ENCODE measurements at places on chromosomes 1 and 21.

- no peak for DNase-seq
These were observed 108.1 kb downstream of the CAMTA1 start for GRCh38 chr1:6893388-6893787.

- no peak for DNase-seq
These were observed 25.0 kb downstream of the SZT2 start for GRCh38 chr1:43414634-43415223.

GRCh38 chr1:155636397-155637153 is 26.6 kb downstream of the MSTO1 start:
- no peak for DNase-seq

DNA sequence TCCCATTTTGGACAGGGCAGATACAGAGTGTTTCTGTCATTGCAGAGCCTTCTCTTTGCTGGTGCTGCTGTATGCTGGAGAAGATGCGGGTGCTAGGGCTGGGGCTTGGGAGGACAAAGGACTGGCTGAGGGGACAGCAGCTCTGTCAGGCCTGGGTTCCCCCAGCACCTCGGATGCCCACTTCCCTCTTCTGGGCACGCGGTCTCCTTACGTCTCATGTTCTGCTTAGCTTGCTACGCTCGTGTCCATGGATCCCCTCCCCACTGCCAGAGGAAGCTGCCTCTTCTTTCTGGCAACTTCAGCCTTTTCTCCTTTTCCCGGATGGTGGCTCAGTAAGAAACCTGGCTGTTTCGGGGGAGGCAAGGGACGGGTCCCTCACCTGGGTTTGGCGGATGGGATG is 75.7 kb downstream of the ARHGEF10L start:
- DNase-seq: no peak

DNA sequence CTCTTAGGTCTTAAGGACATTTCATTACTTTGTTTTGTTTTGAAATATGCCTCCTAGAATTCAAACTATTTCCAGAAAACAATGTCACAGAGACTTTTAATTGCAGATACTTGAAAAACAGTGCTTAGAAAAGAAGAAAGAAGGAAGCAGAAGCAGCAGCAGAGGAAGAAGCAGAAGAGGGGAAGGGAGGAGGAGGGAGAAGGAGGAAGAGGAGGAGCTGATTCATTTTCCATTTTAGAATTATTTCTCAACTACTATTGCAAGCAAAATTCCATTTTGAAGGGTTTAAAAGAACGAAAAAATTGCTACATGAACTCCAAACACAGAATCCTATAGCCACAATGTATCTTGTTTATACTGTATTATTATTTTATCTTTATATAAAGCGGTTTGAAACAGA is 13.9 kb downstream of the RC3H1 start:
- DNase-seq: no peak

GRCh38 chr1:147892216-147892615 is 10.4 kb upstream of the GJA8 start:
- no peak for DNase-seq

DNA sequence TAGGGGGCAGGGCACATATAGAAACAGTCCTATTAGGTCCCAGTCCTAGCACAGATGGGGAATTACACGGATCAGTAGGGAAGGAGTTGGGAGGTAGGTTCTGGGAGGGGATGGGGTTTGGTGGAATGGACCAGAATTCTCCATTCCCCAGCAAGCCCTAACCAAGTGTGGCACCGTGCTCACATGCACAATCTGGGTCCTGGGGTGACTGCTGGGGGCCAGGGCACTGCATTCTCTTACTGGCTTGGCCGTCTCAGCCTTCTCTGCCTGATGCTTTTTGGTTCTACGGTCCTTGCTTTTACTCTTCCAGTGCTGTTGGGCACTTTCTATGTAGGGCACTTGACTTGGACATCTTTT is 53.9 kb downstream of the NENF start:
- DNase-seq: no peak

DNA sequence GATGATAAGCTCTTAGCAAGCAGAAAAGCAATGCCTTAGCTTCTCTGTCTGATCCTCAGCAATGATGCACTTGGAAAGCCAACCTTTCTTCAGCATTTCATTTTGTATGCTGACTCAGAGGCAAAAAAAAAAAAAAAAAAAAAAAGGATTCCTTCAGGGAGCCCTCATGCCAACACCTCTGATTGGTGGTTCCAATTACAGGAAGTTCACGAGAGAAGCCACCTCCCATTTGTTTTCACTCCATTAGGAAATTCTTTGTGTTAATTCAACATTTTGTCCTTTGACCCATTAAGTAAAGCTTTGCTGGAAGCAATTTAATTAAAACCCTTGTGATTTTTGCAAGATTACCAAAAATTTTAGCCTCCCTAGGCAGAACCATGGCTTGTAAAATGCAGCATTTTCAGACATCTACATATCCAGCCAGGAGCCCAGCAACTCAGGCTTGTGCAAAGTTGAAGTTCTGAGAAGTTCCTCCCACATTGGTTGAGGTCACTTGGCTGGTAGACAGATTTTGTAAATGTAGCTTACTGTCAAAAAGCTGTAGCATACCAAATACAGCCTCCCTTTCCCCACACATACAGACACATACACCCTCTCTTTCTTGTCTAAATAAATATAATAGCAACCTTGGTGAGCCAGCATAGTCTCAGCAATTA is 27.1 kb upstream of the VTCN1 start:
- DNase-seq: no peak

DNA sequence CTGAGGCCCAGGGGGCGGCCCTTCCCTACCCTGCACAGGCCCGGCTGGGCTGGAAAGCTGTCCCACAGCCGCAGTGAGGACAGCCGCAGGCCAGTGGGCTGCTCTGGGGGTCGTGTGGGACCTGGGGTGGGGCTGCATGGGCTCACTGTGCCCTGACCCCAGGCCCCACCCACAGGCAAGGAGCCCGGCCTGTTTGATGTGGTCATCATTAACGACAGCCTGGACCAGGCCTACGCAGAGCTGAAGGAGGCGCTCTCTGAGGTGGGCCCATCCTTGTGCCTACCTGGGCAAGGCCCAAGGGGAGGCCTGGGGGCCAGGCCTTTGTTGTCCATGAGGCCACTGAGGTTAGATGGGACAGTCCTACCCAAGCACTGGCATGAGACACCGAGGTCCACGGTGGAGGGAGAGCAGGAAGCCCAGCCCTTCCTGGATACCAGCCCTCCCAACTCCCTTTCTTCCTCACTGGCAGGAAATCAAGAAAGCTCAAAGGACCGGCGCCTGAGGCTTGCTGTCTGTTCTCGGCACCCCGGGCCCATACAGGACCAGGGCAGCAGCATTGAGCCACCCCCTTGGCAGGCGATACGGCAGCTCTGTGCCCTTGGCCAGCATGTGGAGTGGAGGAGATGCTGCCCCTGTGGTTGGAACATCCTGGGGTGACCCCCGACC is 1.4 kb upstream of the GJC2 start:
- DNase-seq: no peak

- DNase-seq: no peak
These were observed 45.5 kb upstream of the RAVER2 start for GRCh38 chr1:64699327-64699726.

DNA sequence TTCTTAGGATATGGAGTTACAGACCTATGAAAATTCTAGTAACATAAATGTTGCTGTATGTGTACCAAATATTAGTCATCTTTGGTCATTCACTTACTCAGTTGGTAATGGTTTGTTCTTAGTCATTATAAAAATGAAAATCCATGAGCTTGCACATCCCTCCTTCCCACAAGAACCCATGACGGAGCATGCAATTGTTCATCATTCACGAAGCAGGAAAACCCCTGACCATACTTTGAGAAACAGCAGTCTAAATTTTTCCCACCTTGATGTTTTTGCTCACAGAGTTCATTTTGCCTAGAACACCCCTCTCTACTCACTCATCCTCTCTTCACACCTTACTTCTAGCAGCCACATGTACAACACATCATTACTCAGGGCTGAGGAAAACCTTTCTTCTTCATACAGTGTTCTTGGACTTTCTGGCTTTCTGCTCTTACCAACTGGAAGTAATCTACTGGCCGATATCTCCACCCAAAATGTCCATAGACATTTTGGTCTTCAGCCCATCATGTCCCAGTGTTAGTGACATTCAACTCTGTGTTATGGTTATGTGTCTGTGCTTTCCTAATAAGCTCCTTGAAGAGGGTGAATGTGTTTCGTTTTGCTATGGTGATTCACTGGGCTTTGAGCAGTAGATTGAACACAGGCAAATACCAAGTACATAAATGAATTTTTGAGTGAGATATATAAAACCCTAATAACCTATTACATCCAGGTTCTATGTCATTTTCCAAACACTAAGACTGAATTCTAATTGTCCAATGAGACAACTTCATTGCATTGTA is 189.9 kb downstream of the ZC3H11B start:
- DNase-seq: no peak

DNA sequence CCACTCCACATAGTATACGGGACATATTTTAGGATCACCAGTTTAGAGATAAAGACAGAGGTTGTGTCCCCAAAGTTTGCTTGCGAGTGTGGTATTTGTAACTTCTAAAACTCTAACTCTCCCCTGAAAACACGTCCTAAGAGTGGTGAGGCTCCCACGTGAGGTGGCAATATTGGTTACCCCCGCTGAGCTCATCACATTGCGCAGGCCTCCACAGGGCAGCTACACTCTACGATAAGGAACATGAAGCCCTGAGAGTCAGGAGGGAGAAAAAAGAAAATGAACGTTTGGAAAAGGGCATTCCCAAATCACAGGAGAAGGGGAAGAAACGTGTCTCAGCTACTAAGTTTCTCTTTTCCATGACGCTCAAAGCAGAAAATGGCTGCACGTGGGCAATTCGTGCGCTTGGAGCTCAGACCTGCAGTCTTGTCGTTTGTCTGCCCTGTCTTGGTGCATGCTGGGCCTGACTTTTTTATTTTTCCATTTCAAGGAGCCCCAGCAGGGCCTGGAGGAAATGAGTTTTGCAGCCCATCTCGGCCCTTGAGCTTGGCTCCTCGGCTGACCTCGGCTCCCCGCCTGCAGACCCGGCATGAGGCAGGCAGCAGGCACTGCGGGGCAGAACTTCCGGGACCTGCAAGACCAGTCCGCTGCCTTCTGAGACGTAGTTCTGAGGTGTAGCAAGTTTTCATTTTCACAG is 25.7 kb downstream of the ERG start:
- no peak for DNase-seq

DNA sequence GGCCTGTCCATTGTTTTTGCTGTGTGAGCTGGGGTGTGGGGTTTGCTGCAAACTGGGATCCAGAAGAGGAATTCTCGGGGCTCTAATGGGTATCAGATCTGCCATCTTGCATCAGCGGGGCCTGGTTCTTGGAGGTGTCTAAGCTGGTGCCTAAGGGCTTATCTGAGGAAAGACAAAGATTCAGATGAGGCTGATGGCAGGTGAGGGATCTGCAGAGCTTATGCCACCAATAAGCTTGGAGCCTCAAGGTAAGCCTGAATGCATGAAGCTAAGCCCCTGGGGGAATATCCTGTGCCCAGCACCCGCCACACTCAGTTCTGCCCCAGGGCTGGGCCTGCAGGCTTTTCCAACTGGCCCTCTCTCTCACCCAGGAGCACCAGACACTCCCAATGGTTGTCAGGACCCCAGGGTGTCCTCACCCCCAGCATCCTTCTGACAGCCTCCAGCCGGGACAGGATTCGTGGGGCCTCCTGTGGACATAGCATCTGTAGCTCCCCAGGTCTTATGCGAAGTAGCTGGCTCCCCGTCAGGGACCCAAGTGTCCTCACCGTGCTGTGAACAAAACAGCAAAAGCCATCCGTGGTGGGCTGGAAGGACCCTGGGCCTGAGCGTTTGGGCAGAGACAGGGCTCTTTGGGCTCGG is 9.5 kb upstream of the GSTM3 start:
- no peak for DNase-seq

DNA sequence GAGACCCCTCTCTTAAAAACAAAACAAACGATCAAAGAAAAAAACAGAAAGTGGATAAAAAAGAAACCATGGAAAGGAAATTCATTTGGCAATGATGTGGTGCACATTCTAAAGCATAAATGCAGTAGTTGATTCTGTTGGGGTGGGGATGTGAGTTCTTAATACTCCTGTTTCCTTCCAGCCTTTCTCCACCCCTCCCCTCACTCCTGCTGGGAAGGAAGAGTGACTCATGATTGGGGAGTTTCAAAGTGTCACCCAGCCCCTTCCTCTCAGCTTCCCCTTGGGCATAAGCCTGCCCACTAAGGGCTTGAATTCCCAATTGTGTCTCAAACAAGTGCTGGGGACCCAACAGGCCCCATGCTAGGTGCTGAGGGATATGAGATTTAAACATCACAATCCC is 6.7 kb upstream of the PINK1 start:
- DNase-seq: no peak

DNA sequence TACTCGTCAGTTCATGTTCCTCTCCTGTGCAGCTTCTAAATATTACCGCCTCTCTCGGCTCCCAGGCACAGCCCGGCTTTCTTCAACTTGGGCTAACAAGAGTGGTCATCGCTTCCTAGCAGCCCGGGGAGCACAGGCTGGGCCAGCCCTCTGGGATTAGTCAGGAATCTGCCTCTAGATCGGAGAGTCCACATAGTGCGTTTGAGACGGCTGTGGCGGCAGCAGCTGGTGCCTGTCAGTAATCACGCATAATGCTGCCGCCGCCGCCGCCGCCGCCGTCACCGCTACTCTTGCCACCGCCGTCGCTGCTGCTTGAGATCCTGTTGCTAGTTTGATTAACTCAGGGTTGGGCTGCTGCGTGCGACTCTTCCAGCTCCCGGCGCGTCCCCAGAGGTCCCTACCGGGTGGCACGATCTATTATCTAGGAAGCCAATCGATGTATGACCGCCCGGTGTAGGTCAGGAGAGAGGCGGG is at the start of gene RXRG:
Gene RXRG, minus strand, starts transcription at position 230 of the 474 bp plus-strand sequence. CDS start 233 bp downstream, outside the sequence.
- DNase-seq: peak; percentile 54

GRCh38 chr1:169326261-169326955 is 41.2 kb downstream of the NME7 start:
- no peak for DNase-seq

DNA sequence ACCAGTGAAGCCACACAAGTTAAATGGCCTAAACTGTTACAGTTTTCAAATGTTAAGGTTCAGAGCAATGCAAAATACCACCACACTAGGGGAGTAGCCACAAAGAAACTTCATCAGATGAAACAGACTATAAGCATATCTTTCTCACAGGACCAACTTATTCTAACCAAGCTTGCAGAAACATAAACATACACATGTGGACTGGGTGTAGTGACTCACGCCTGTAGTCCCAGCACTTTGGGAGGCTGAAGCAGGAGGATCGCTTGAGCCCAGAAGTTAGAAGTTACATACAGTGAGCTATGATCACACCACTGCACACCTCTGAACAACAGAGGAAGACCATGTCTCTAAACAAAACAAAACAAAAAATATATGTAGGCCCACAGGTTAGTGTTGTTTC is 17.3 kb downstream of the WDR47 start:
- DNase-seq: no peak

DNA sequence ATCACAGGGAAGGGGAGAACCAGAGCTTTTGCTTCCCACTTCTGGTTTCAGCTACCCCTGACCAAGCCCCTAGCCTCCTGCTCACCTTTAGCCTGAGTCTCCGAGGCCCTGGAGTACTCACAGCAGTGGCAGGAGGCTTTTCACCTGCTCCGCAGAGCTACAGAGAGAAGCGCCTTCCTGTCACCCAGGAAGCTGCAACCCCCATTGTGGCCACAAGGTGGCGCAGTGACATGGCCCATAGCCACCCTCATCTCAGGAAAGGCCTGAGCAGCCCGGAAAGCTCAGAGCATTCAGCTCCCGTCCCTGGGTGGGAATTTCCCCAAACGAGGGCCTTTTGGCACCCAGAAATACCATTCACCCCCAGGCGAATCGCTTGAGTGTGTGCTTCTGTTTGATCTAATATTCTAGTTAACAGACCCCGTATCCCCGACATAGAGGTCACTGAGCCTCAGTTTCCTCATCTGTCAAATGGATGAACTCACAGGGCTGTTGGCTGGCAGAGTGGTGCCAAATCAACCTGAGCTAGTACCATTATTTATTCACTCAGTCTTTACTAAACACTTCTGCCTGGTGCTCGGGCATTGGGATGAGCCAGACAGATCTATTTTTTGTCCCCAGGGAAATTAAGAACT is 25.3 kb downstream of the A3GALT2 start:
- DNase-seq: no peak

Measured in NCI-H524 treated with DMSO at 0.1 percent for 48 hours (cell line).